A549 treated with CORT108297 at 1 μM for 4 hours (cell line): ENCODE measurements at places on chromosomes 12 and 14. TPM values are rescaled to one million over a fixed set of nuclear protein-coding genes. Genes with fewer than 3 reads are reported as not detected.

The C14orf180 gene
- total RNA-seq = not detected in 5 replicates

The LTBP2 gene
- total RNA-seq = 9.9 to 14.2 TPM (median 11.0 TPM) in 5 replicates

The RGS6 gene
- not detected in 5 replicates for total RNA-seq

The ZDHHC22 gene
- total RNA-seq = 0.20 to 0.46 TPM (median 0.34 TPM) in 5 replicates

The C12orf56 gene
- total RNA-seq = 0.03 to 0.15 TPM (median 0.04 TPM) in 4 of 5 replicates, not detected in the other

The ARID4A gene
- 3.6 to 6.5 TPM (median 5.6 TPM) in 5 replicates for total RNA-seq

The FLRT2 gene
- 3.1 to 4.1 TPM (median 3.3 TPM) in 5 replicates for total RNA-seq

The PDZRN4 gene
- total RNA-seq = not detected in 5 replicates
